ENCODE measurements at places on chromosomes 7 and 10. TPM values are rescaled to one million over a fixed set of nuclear protein-coding genes. Genes with fewer than 3 reads are reported as not detected.

The HK1 gene
- total RNA-seq: 61.8 TPM

The ICA1 gene
- 6.8 TPM for total RNA-seq

The ZNF365 gene
- total RNA-seq: not detected

The FAM25C gene
- total RNA-seq: not detected
